ENCODE measurements at places on chromosomes 11 and 22.
A peak's percentile ranks its signal among the peaks of the same experiment; 100 is the strongest.

DNA sequence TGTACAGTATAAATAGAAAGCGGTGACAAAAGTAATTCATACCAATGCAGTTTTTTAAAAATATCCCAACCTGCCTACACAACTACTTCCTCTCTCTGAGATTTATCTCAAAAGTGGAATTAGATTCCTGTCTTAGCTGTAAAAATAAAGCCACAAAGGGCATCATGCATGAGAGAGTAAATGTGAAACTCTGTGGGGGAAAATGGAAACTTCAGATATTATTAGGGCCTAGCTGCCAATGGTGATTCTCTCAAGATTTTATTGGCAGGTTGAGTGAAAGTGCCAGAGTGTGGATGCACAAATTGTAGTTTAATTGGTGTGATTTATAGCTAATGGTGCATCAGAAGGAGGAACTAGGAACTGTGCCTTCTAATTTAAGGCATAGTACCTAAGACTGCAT lies 356.9 kb upstream of the CCDC90B start:
- peak; percentile 1 for DNase-seq

DNA sequence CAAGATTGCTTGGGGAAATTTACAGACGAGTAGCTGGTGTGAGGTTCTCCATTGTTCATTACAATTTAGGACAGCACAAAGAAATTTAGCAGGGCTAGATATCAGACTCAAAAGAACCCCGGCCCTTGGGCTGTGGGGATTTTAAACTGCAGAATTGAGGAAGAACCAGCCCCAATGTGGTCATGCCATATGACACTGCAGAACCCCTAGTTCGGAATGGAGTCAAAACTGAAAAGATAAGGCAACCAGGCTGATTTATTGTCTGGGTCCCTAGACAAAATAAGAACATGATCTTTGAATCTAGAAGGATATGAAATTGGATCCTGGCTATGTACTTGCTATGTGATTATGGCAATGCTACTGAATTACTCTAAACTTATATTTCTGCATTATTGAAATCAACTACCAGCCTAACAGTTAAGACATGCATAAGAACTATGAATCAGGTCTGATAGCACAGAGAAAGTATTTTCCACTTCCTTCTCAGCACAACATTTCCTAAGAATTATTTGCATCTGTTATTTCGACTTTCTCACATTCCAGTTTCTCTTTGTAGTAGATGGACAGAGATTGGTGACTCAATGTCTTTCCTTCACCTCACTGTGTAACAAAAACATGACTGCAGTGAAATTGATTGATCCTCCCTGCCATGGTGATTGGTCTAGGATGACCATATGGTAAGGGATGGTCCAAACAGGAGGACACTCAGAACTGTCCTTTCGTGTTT lies 13.2 kb downstream of the MMP3 start:
- DNase-seq = no peak

GRCh38 chr11:11691296-11692151 lies 69.7 kb upstream of the GALNT18 start:
- DNase-seq = no peak

- no peak for DNase-seq
Measured at GRCh38 chr11:132579136-132579535, 953.2 kb downstream of the OPCML start.

- no peak for DNase-seq
Measured at GRCh38 chr11:69979632-69980031, 98.5 kb upstream of the ANO1 start.

DNA sequence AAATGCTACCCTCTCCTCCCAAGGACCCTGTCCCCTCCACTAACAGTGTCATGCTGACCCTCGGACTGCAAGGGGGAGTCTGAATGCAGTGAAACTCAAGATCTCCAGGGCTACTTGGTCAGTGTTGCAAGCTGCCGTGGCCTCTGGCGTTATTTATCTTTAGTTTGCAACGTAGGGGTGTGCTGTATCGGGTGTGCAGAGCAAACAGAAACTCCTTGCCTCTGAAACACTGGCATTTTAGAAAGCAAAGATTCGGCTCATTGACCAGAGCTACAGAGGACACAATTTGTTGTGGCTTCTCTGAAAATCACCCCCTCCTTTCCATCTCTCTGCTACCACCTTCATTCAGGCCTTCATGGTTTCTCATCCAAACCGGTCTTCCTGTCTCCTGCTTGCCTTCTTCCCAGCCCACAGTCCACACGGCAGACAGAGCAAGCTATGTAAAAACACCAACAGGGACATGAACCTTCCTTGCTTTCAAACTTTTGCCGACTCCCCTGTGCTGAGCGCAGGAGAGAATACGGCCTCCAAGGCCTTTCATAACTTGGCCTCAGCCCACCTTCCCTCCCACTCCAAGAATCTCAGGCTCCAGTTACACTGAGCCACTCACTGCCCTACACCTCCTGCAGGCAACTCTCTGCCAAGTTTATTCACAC lies 14.9 kb downstream of the FZD4 start:
- no peak for DNase-seq

GRCh38 chr11:134401825-134402809 lies 9.9 kb downstream of the B3GAT1 start:
- DNase-seq = no peak

GRCh38 chr11:10655943-10656576 lies 37.5 kb downstream of the IRAG1 start:
- DNase-seq = no peak

DNA sequence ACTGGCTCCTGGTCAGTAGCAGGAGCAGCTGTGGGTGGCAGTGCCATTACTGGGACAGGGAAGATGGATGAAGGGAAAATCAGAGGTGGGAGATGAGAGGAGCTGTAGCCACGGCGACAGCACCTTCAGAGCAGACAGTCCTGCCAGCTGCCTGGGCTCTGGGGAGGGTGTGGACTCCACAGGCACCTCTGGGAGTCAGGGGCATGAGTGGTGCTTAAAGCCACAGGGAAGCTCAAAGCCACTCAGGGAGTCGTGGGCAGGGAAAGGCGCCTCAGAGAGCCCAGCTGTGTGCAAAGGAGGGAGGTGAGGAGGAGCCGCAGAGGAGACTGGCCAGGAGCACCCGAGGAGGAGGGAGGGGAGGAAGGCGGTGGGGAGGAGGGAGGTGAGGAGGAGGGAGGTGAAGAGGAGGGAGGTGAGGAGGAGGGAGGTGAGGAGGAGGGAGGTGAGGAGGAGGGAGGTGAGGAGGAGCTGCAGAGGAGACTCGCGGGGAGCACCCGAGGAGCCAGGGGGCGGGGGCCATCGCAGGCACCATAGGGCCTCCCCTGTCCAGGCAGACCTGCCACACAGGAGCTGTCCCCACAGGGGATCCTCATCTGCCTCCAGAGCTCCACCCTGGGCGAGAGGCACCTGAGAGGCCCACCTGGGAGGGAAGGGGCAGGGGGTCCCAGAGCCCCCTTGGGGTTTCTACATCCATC lies 977.6 kb downstream of the BRD1 start:
- no peak for DNase-seq

DNA sequence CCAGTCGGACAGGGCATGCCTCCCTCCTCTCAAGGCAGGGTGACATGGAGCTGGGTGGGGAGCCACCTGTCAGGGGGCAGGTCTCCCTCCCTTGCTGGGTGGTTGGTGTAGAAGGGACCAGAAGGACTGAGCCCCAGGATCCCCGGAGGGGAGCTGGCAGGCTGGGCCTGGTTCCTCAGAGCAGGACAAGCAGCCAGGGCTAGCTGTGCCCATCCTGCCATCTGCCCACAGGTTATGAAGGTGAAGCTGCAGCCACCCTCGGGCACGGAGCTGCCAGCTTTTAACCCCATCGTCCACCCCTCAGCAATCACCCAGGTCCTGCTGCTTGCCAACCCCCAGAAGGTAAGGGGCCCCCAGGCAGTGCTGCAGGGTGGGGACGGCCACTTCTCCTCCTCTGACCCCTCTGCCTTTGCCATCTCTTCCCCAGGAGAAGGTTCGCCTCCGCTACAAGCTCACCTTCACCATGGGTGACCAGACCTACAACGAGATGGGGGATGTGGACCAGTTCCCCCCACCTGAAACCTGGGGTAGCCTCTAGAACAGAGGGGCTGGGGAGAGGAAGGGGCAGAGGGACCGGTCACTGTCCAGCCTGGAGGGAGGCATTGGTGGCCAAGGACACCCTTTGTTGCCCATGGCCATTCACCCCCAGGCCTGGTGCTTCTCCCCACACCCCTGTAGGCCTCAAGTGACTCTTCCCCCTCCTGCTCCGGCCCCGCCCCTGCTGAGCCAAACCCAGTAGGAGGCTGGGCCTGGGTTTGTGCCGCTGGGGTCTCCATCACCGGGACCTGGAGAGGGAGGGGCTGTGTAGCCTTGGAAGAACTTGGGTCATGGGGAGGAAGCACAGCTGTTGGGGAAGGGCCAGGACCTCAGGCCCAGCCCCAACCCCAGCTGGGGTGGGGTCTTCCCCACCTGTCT lies 7.0 kb upstream of the SH3BP1 start:
- DNase-seq = peak; percentile 35

DNA sequence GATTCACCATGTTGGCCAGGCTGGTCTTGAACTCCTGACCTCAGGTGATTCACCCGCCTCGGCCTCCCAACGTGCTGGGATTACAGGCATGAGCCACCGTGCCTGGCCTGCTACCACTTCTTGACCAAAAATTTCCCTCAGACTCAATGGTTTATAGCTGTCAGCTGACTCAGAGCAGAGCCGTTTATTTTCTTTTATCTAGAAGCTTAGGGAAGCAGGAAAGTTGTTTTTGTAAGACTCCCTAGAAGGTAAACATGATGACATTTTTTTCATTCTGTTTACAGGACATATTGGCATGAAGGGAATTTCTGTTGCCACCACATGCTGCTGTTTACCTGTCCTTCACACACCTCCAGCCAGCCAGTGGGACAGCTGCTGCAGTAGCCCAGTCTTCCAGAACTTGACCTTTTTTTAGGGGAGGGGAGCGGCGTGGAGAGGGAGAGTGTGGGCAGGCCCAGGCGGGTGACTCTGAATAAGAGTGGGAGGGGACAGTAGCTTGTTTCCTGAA lies 56.1 kb upstream of the PTPRJ start:
- DNase-seq = no peak

GRCh38 chr22:33007485-33007884 lies 50.7 kb downstream of the SYN3 start:
- no peak for DNase-seq

- no peak for DNase-seq
Measured at GRCh38 chr11:106925245-106925644, 93.0 kb downstream of the GUCY1A2 start.

- no peak for DNase-seq
Measured at GRCh38 chr11:105315287-105315686, 175.7 kb upstream of the CARD18 start.

DNA sequence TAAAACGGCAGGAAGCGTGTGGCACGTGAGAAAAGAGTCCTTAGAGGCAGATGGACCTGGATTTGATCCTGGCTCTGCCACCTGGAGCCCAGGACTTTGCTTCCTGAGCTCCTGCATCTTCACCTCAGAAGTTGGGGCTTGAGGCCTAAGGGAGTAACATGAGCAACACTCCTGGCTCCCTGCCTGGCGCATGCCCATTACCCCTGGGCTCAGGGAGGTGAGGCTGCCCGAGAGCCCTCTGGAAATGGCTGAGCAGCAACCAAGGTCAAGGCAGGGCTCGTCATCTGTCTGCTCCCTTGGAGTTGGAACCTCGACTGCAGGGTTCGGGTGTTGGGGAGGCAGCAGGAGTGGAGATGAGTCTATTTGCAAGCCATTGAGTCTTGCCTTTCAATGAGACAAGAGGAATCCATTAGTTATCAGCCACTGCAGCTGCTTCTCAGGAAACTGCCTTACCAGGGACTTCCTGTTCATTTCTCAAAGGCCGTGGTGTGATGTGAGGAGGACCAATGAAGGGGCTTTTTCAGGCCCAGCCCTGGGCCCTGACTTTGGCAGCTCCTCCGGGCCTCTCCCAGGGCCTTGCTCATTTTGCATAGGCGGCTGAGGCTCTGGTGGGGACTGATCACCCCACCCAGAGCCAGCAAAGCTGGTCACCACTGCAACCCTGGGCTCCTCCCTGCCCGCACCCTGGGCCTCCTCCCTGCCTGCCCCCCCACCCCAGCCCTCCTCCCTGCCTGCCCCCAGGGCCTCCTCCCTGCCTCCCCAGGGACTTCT lies 6.4 kb downstream of the FADS2 start:
- peak; percentile 93 for DNase-seq

DNA sequence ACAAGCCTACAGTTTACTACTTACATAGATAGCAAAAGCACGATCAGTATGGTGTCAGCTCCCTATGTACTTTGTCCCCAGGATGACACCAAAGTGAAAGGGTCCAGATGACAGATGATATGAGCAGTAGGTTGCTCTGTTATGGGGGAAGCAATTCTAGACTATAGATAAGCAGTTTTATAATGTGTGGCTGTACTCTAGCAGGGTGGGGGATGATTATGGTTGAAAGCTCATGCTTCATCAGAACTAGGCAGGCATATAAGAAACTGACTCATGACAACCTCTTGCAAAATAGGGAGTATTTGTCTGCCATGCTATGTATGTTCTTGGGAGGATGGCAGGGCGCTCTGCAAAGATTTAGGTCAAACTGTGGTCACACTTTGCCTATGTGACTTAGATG lies 158.2 kb upstream of the ZBED5 start:
- DNase-seq = no peak

- no peak for DNase-seq
Measured at GRCh38 chr11:78549624-78550409, 24.8 kb downstream of the NARS2 start.

DNA sequence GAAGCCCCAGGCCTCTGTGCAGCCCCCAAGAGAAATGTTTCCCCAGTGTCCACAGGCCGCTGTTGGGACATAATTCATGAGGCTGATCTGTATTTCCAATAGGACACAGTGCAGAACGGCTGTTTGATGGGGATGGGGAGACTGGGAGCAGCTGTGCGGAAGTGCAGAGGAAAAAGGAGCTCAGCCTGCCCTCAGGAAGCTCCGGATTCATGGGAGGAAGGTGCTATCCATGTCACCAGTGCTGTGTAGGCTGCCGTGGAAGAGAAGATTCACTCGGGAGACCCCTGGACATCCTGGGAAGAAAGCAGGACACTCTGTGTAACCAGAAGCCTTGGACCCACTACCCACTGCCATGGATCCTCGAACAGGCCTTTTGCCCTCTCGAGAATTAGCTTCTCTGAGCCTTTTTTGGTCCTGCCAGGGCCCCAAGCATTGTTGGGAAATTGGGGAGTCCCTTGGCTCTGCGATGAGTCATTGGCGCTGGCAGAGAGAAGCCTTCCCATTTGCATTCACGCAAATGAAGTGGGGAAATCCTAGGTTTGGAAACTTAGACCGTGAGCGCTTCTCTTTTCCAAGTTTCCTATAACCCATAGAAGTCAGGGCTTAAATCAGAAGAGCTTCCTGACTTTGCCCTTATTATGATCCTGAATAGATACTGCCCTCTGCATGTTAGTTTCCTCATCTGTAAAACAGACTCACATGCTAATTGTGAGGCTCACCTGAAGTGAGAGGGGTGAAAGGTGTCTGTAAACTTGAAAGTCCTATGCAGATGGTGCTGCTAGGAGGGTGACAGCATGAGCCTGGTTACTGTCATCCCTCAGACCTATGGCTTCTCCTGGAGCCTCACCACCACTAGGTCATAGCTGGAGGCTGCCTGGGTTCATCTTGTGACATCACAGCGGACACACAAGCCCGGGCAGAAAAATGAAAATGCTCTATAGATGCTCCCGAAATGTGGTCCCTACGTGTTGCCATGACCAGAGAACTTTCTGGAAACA lies 229.2 kb upstream of the B3GAT1 start:
- no peak for DNase-seq

- DNase-seq = no peak
Measured at GRCh38 chr11:35593143-35593542, 25.1 kb upstream of the FJX1 start.

Measured in activated CD4-positive, alpha-beta T cell treated with anti-CD3 and anti-CD28 coated beads, Interleukin-10, Interleukin-2, amounts not matched to agents 100 ng/mL and 50 ng/mL, durations not matched to agents 16 hours and 8 hours (primary cell).